Umbilical cord (tissue), 2 donors: ENCODE measurements at places on chromosomes 12 and 14. TPM values are rescaled to one million over a fixed set of nuclear protein-coding genes. Genes with fewer than 3 reads are reported as not detected.

The RPL10L gene
- total RNA-seq = not detected

- no peak for DNase-seq
Observed at GRCh38 chr14:100323942-100324307, 786 bp downstream of the SLC25A47 start.

GRCh38 chr12:29113101-29113500 is 36.0 kb upstream of the FAR2 start:
- DNase-seq = no peak

The AMIGO2 gene
- 56.6 TPM for total RNA-seq

The HCAR3 gene
- 0.96 TPM for total RNA-seq

The TAS2R42 gene
- total RNA-seq = 2.4 TPM

DNA sequence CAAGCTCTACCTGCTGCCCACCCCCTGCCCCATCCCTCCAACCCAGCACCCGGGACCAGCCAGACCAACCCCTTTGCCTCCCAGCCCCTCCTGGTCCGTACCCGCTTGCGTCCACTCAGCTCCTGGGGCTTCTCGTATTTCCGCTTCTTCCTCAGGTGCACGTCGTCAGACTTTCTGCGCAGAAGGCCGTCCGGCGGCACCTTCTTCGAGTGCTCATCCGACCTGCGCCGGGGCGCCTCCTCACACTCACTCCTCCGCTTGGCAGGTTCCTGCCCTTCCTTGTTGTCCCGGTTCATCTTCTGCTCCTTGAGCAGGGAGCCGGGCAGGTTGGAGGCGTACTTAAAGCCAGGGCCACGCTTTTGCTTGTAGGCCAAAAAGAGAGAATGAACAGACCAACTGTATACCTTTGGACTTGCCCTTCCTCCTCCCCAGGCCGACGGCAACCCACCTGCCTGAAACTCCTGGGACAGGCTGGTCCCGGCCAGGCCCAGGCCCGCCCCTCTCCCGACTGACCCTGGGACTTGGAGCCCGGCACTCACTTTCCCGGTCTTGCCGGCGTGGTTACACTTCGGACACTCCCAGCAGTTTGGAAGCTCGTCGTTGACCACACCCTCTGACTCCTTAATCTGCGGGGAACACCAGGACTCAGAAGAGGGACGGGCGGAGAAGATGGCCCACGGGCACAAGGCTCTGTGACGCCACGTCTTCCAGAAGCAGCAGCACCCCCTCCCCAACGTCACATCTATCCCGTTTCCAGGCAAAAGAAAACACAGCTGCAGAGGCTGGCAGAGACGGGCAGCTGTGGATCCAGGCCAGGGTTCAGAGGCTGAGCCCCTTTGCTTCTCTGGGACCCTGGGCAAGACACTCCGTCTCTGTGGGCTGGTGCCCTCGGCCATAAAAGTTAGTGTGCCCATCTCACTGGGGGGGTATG is 44.3 kb downstream of the RNF34 start:
- DNase-seq = no peak

The KRT79 gene
- total RNA-seq = not detected

- DNase-seq = no peak
Observed at GRCh38 chr14:106790189-106791036, 1264.0 kb downstream of the TMEM121 start.

DNA sequence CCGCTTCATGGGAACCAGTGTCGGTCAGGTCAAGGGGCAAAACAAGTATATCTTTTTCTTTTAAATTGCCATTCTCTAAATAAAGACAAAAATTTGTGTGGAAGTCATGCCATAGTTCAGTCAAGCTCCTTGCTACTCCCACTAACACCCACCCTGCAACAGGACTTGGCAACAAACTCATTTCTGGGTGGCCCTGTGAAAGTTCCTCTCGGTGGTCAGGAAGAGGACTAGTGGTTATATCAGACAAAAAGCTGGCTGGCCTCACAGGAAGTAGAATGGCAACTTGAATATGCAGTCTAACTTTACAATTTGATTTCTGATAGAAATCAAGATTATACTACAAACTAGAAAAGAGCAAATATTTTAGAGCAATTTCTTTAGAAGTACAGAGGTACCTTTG is 11.2 kb downstream of the DHRS7 start:
- DNase-seq = no peak
